ENCODE measurements at places on chromosomes 13 and 19. TPM values are rescaled to one million over a fixed set of nuclear protein-coding genes. Genes with fewer than 3 reads are reported as not detected.

Gene OR7D2
- 0.07 TPM for total RNA-seq

DNA sequence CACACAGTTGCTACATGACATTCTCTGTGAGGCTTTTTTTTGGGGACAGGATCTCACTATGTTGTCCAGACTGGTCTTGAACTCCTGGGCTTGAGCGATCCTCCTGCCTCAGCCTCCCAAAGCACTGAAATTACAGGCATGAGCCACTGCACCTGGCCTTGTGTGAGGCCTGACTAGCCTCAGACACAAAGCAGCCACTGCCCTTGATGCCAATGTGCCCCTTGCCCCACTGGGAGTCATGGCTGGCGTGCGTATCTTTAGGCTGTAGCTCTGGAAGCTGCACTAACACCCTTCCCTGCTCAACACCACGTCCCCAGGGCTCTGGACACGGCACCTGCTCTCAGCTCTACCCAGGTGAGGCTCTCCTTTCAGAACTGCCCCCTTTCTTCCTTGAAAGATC, 14.5 kb upstream of the KPTN start:
- DNase-seq: no peak
- H3K27me3 ChIP-seq: no peaks in the 10 kb centered on the region
- no peaks in the 10 kb centered on the region for H3K4me1 ChIP-seq
- no peak overlapping the region for H3K4me3 ChIP-seq
- no peak overlapping the region for H3K27ac ChIP-seq

DNA sequence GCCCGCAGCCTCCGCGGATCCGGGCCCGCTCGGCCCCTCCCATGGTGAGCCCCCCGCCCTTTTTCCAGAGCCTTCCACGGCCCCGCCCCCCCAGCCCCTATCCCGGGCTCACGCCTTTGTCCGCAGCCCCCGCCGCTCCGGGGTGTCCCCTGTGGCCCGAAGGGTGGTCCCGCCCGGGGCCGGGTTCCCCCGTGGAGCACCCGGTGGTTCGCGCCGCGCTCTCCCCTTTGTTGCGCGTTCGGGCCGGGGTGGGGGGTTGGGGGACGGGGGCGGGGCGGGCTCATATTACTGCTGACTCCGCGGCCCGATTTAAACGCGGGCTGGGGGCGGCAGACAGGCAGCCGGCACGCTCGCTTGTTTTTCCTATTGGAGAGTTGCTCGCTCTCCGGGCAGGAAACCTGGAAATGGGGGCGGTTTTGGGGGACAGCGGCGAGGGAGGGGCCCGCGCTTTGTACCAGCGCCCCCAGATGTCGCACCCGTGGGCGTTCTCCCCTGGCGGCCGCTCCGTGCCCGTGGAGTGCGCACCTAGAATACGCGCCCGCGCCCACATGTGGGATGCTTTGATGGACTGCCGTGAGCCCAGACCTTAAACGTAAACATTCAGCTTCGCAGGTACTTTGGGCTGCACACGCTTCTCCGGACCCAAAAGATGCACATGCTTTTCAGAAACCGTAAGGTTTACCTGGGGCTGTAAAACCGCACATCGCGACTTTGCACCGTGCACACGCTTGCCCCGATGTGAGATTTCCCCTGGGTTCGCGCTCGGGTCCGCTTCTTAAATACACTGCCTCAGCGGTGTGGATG, 699 bp downstream of the PTOV1 start:
- peak overlapping the region; percentile 92 for H3K27ac ChIP-seq
- H3K36me3 ChIP-seq: peaks cover 3% of the 10 kb centered on the region
- peaks cover 7% of the 10 kb centered on the region for H3K4me1 ChIP-seq

DNA sequence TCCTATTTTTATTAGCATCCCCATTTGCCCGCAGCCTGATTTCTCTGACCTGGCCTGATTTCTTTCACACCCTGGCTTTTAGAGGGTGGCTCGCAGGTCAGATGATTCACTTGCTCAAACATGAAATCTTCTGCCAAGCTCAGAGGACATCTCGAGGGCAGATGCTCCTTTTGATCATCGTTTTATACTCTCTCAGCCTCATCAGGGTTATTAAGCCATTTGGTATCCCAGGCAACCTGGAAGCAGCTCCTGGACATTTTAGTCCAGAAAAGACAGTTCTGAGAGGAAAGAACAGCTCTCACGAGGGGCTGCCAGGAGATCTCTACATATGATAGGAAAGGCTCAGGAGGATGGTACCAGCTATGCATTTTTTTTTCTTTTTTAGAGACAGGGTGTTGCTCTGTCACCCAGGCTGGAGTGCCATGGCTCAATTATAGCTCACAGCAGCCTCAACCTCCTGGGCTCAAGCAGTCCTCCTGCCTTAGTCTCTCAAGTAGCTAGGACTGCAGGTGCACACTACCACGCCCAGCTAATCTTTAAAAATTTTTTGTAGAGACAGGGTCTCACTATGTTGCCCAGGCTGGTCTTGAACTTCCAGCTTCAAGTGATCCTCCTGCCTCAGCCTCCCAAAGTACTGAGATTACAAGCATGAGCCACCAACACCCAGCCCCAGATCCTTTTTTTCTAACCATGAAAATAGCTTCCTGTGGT, 165.4 kb downstream of the KATNAL1 start:
- DNase-seq: no peak
- H3K4me1 ChIP-seq: no peaks in the 10 kb centered on the region
- no peaks in the 10 kb centered on the region for H3K27me3 ChIP-seq
- no peaks in the 10 kb centered on the region for H3K36me3 ChIP-seq
- H3K4me3 ChIP-seq: no peak overlapping the region

DNA sequence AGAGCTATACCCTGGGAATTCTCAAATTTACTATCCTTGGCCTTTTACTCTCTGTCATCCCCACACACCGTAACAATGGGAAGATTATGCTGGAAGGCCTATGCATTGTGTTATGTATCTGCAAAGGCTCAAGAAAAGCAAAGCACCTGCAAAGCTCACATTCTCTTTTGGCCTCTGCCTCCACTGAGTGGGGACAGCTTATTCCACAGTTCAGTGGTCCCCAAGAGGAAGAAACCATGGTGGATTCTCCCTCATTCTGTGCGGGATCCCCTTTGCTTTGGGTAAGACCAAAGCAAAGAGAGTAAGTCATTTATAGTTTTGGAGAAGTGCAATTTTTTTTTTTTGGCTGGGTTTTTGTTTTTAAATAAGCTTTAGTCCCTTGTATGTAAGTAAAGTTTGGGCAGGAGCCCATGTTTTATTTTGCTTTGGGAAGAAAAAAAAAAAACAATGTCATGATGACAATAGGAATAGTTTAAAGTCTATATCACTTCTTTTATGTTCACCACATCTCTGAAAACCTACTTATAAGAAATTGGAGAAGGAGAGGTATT, 530.6 kb downstream of the FGF9 start:
- H3K27ac ChIP-seq: no peak overlapping the region
- H3K4me3 ChIP-seq: no peak overlapping the region
- H3K36me3 ChIP-seq: no peaks in the 10 kb centered on the region
- no peak for DNase-seq
- H3K27me3 ChIP-seq: no peaks in the 10 kb centered on the region

DNA sequence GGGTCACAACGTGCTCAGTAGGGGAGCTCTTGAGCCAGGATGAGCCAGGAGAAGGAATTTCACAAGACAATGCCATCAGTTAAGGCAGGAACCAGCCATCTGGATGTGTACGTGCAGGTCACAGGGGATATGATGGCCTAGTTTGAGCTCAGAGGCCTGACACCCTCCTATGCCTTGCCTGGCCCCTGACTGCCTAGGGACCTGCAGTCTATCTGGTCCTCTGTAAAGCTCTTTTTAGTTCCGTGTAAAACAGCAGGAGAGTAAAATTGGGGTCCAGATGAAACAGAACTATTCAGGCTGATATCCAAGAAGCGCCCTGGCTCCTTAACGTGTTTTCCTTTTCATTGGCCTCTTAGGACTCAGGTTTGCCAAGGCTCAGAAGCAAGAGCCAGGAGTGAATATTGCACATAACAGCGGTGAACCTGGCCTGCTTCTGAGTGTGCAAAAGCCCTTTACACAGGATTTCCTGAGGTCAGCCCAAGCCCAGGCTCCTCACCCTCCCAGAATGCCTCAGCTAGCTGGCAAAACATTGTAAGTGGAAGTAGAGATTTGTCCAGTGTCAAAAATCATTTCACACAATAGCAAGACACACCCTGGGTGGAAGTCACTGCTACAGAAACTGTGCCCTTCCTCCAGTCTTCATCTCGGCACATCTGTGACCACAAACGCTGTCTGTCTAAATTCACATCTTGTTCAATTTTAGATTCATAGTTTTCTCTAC, 777.2 kb downstream of the UQCRFS1 start:
- H3K27me3 ChIP-seq: no peaks in the 10 kb centered on the region
- H3K27ac ChIP-seq: peak overlapping the region; percentile 33
- H3K4me3 ChIP-seq: no peak overlapping the region
- DNase-seq: no peak
- peaks cover 11% of the 10 kb centered on the region for H3K4me1 ChIP-seq

DNA sequence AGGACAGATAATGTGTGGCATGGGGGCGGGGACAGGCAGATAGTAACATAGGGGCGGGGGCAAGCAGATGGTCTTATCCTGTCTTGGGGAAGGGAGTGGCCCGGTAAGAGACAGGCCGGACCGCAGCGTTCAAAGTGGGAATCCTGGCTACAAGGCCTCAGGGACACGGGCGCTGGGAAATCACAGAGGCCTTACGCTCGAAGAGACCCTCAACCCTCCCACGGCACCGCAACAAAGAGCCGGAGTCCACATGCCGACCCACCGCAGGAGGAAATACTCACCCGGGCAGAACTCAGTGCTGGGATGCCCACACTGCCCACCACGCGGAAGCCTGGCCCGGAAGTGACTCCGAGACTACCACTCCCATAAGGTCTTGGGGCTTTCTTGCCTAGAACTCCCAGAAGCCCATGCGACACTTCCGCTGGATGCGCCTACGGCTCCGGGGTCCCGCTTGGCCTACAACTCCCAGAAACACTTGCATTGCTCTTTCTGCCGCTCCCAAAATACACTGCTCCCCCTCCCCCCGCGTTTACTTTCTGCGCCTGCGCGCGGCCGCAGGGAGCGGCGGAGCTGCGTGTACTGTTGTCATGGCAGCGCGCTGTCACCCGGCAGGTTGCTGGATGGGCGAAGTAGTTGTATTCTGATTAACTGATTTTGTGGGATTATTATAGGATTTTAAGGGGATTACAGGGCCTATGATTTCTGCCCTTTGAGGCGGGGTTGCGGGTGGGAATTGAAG, at the start of gene CTU1:
Gene CTU1, minus strand, starts transcription at position 344 of the 739 bp plus-strand sequence. CDS start 3,840 bp downstream, outside the sequence.
- peak within 1 kb of the TSS; percentile 64 for H3K4me3 ChIP-seq
- peak; percentile 99 for DNase-seq
- no peaks in the 10 kb centered on the region for H3K36me3 ChIP-seq
- H3K27ac ChIP-seq: no peak within 1 kb of the TSS

GRCh38 chr13:52947921-52948373, 80.7 kb upstream of the OLFM4 start:
- no peaks in the 10 kb centered on the region for H3K4me1 ChIP-seq
- H3K27me3 ChIP-seq: no peaks in the 10 kb centered on the region
- no peak overlapping the region for H3K27ac ChIP-seq
- no peak for DNase-seq
- H3K36me3 ChIP-seq: no peaks in the 10 kb centered on the region
- no peak overlapping the region for H3K4me3 ChIP-seq

DNA sequence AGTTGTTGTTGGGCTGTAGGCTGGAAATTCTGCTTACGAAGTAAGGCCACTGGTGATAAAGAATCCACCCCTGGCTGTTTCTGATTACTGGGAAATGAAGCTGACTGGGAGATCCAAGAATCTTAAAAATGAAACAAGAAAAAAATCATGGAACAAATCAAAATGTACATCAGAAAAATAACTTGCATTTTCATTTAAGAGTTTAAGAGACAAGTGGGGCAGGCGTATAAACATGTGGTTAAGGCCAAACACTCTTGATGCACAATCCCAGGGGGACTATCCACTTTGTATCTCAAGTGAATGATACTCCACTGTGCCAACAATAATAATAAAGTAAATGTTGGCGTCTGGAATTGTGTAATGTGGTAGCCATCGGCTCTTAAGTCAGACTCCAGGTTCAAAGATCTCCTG, 24.6 kb downstream of the ZMYM5 start:
- H3K27me3 ChIP-seq: no peaks in the 10 kb centered on the region
- no peaks in the 10 kb centered on the region for H3K36me3 ChIP-seq
- no peak overlapping the region for H3K4me3 ChIP-seq
- DNase-seq: no peak

- H3K27me3 ChIP-seq: no peaks in the 10 kb centered on the region
- no peak for DNase-seq
- no peaks in the 10 kb centered on the region for H3K36me3 ChIP-seq
- no peak overlapping the region for H3K27ac ChIP-seq
Observed at GRCh38 chr13:112986946-112987681, 18.1 kb downstream of the MCF2L start.

Gene FGF9
- 1.2 TPM for total RNA-seq

- no peak overlapping the region for H3K27ac ChIP-seq
- no peak for DNase-seq
- H3K27me3 ChIP-seq: no peaks in the 10 kb centered on the region
- H3K4me3 ChIP-seq: no peak overlapping the region
- no peaks in the 10 kb centered on the region for H3K36me3 ChIP-seq
Observed at GRCh38 chr13:23560571-23561089, 9.6 kb upstream of the TNFRSF19 start.

- H3K4me1 ChIP-seq: no peaks in the 10 kb centered on the region
- no peak overlapping the region for H3K27ac ChIP-seq
- DNase-seq: no peak
- no peaks in the 10 kb centered on the region for H3K36me3 ChIP-seq
Observed at GRCh38 chr13:40438999-40439797, 227.2 kb downstream of the FOXO1 start.

Gene ANKRD10
- total RNA-seq: 94.9 TPM

Gene CCL25
- total RNA-seq: not detected

- H3K4me3 ChIP-seq: no peak overlapping the region
- H3K27ac ChIP-seq: no peak overlapping the region
- H3K36me3 ChIP-seq: no peaks in the 10 kb centered on the region
- no peaks in the 10 kb centered on the region for H3K4me1 ChIP-seq
- DNase-seq: no peak
Observed at GRCh38 chr13:95193509-95194230, 107.6 kb downstream of the ABCC4 start.

DNA sequence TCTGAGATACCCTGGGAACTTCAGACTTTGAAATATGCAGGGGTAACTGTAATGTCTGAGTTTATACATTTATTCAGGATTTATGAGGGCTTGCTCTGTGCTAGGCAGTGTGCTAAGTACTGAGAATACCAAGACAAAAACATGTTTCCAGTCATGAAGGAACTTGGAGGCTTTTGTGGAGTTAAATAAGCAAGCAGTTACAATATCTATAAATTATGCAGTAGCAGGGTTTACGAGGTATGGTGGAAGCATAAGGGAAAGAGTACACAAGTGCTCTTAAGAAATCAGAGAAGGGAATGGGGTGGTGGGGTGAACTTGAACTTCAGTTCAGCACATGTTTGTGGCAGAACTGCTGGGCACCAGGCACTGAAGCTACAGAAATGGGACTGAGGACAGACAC, 28.0 kb downstream of the MAB21L1 start:
- no peaks in the 10 kb centered on the region for H3K27me3 ChIP-seq
- H3K27ac ChIP-seq: no peak overlapping the region
- H3K4me3 ChIP-seq: no peak overlapping the region
- no peaks in the 10 kb centered on the region for H3K36me3 ChIP-seq
- H3K4me1 ChIP-seq: no peaks in the 10 kb centered on the region
- DNase-seq: no peak

Gene MCOLN1
- total RNA-seq: 26.5 TPM

Gene ZNF865
- total RNA-seq: 12.9 TPM

GRCh38 chr13:97921176-97921816, 32.2 kb upstream of the IPO5 start:
- no peak overlapping the region for H3K4me3 ChIP-seq
- no peaks in the 10 kb centered on the region for H3K4me1 ChIP-seq
- H3K27me3 ChIP-seq: no peaks in the 10 kb centered on the region

- H3K4me1 ChIP-seq: no peaks in the 10 kb centered on the region
- H3K36me3 ChIP-seq: no peaks in the 10 kb centered on the region
- H3K4me3 ChIP-seq: no peak overlapping the region
Observed at GRCh38 chr19:1736927-1737326, 16.4 kb upstream of the ONECUT3 start.

Gene TPTE2
- 0.15 TPM for total RNA-seq
